ENCODE measurements at places on chromosomes 3 and 15.

DNA sequence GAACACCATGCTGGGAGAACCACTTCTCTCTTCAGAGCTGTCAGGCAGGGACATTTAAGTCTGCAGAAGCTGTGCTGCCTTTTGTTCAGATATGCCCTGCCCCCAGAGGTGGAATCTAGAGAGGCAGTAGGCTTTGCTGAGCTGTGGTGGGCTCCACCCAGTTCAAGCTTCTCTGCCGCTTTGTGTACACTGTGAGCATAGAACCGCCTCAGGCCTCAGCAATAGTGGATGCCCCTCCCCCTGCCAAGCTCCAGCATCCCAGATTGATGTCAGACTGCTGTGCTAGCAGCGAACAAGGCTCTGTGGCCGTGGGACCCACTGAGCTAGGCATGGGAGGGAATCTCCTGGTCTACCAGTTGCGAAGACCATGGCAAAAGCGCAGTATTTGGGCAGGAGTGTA is 121.6 kb downstream of the NFKBIZ start:
- no peak for DNase-seq

GRCh38 chr15:51401872-51402517 is 60.5 kb downstream of the GLDN start:
- no peak for DNase-seq

DNA sequence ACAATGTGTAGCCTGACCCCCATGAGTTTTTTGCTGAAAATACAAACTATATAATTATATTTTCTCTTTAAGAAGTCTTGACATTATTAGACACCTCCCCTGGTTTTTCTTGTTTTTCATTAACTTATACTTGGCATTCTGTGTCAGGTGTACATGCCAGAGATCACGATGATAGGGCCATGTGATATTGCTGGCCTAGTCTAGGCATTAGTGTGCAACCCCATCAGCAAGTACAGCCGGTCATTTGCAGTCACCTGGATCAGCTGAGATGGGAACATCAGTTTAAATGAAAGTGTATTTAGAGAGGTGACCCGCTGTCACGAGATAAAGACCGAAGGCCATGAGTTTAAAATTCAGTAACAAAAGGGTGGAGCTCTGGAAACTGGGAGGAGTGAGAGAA is 12.6 kb upstream of the SPPL2A start:
- no peak for DNase-seq

DNA sequence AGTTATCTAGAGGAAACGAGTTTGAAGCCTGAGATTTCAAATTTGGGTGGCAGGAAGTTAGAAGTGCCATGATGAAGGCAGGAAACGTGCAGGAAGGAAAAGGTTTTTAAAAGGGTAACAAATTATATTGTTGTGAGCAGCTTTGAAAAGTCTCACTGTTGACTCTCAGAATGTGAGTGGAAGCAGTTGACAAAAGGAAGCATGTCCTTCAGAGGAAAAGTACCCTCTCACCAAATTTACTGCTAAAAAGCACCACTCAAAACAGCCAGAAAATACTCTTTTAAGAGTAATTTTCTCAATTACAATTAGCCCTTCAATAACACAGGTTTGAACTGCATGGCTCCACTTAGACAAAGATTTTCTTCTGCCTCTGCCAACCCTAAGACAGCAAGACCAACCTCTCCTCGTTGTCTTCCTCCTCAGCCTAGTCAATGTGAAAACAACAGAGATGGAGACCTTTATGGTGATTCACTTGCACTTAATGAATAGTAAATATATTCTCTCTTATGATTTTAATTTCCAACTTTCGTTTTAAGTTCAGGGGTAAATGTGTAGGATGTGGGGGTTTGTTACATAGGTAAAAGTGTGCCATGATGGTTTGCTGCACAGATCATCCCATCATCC is 117.1 kb upstream of the LIPC start:
- DNase-seq: no peak

- DNase-seq: no peak
Observed at GRCh38 chr3:111238885-111239284, 167.3 kb downstream of the NECTIN3 start.

- DNase-seq: peak; percentile 69
Observed at GRCh38 chr3:48435774-48436476, 4.0 kb downstream of the CCDC51 start.

DNA sequence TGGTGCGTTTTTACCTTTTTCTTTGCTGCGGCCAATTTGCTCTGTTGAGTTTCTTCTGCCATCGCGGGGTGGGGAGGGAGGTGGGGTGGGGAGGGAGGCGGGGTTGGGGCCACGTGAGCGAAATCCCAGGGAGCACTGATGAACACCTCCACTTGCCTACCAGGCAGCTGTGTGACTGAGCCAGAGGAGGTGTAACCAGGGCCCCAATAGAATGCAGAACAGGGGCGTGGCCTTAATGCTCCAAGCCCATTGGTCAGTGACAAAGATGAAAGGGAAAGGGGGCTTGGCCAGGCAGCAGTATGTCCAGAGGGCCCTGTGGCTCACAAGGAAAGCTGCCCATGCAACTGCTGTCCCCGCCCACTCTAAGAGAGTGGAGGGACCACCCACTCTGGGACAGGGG is 21.4 kb upstream of the OR4F6 start:
- DNase-seq: no peak

GRCh38 chr15:26628071-26628470 is 144.8 kb downstream of the GABRB3 start:
- DNase-seq: no peak

- no peak for DNase-seq
Observed at GRCh38 chr3:35954413-35954812, 315.1 kb downstream of the ARPP21 start.

DNA sequence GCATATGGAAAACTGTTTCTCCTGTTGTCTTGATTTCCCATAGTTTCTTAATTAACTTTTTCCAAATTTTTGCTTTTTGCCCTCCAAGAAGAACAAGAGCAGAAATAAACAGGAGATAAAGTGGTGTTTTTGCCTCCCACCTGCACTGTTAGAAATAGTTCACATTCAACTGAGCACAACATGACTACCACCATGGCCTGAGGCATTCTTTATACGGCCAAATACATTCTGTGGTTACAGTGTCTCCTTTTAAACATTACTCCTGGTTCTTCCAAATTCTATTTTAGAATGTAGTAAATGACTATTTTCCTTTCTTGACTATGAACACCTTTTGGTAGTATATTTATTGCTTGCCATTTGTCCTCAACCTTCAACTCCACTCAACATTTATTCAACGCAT is 98.5 kb downstream of the LARS2 start:
- DNase-seq: no peak

GRCh38 chr15:48823237-48823636 is 12.4 kb upstream of the CEP152 start:
- DNase-seq: no peak

GRCh38 chr3:140223631-140224030 is 288.6 kb downstream of the CLSTN2 start:
- no peak for DNase-seq

Measured in NCI-H1105 (cell line).